NCI-H2081 (cell line): ENCODE measurements at places on chromosomes 6 and 20.

DNA sequence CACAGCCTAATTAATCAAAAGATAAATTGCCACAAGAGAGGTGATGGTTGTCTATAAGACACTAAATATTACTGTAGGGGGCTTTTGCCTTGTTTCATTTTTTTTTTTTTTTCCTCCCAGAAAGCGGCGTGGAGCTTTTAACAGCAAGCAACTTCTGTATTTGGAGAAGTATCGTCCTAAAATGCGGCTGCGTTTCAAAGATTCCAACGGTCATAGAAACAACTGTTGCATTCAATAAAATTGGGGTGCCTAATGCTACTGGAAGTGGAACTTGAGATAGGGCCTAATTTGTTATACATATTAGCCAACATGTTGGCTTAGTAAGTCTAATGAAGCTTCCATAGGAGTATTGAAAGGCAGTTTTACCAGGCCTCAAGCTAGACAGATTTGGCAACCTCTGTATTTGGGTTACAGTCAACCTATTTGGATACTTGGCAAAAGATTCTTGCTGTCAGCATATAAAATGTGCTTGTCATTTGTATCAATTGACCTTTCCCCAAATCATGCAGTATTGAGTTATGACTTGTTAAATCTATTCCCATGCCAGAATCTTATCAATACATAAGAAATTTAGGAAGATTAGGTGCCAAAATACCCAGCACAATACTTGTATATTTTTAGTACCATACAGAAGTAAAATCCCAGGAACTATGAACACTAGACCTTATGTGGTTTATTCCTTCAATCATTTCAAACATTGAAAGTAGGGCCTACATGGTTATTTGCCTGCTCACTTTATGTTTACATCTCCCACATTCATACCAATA lies 7.8 kb downstream of the LOC128125822 start:
- DNase-seq: no peak

DNA sequence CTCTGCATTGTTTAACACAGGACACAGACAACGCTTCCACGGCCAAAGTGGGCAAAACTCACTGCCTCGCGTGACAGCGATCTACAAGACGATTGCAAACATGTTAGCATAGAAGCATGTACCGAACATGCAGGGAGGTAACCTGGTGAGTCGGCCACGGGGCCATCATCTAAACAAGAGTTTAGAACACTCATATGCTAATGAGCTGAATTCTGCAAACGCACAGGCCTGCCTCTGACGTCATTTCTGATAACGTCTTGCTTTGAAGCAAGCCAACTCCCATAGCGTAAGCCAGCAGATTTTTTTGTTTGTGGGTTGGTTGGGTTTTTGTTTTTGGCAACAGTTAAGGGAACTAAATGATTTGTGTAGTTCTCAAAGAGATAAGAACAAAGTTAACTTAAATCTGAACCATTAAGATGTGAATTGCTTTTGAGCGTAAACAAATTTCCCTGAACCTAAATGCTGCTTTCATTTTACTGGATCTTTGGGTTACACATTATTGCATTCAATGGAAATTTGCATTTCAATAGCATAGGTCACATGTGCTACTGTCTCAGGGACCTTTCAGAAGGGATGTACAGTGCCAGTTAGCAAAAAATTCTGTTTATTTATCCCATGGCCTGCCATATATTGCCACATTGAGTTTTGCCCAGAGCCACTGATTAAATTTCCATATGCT lies 184.5 kb upstream of the PDE10A start:
- no peak for DNase-seq

DNA sequence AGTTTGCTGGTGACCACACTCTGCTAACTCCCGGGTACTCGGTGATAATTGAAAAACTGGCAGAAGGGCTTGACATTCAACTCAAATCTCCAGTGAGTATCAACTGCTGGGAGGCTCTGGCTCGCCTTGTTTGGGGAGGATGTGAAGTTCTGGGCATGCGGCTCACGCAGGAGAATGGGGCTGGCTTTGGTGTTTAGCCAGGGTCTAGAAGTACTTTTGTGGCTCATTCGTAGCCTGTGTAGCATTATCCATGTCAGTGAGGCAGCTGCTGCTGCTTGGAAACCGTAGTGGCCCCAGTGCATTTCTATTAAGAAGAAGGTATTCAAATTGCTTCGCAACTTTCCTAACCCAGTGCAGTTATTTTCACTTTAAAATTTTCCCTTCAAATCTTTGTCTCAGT lies 52.2 kb downstream of the KDM1B start:
- peak; percentile 12 for DNase-seq

- DNase-seq: no peak
Observed at GRCh38 chr6:127200114-127200513, 66.5 kb upstream of the RNF146 start.

- no peak for DNase-seq
Observed at GRCh38 chr20:3751305-3751674, 16.3 kb downstream of the ADISSP start.

GRCh38 chr6:95866732-95867131 lies 149.0 kb upstream of the FUT9 start:
- no peak for DNase-seq

DNA sequence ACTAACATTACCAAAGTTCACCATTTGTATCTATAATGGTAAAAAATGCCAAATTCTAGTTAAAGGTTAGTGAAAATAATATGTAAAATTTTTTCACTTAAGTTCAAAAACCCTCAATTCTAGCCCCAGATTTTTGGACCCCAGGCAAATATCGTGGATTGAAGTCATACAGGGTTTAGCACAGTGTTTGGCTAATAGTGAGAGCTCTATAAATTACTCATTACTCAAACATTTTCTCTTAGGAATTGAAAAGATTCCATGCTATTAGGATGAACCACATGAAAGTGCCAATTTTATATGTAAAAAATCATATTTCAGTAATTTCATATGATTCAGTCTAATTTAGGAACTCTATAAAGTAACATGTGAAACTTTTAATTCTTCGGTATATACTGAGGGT lies 170.3 kb upstream of the PREP start:
- DNase-seq: no peak

- no peak for DNase-seq
Observed at GRCh38 chr6:148203970-148204369, 138.7 kb upstream of the SASH1 start.

- no peak for DNase-seq
Observed at GRCh38 chr6:167820681-167821080, 6.0 kb upstream of the AFDN start.

DNA sequence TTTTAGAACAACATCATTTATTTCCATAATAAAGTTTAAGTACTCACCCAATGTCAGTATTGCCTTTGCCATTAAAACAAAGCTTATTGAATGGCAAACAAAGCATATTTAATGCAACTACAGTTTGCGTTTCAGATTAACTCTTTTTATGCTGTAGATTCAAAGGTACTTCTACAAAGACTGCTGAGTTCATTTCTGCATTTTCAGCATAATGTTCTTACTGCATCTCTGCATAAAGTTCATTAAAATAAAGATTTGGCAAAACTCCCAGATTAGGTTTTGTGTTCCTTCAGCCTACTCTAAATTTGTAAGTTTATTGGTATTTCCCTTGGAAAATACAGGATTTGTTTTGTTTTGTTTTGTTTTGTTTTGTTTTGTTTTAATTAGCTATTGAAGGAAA lies 359.4 kb downstream of the ADGRB3 start:
- no peak for DNase-seq

DNA sequence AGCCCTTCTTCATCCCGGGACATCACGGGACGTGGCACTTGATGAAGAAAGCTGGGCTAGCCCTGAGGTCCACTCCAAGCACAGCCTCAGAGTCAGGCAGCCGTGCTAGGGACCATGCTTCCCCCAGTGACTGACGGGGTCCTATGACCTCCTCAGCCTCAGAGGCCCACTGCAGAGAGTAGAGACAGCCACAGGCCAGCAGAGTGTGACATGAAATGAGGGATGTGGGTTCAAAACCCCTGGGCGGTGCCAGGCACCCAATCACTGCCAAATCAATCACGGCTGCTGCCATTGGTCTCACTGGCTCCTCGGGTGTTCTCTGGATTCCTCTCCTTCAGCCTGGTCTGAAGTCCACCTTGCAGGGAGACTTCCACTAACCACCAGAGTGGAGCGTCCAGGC lies 197.7 kb upstream of the CDH4 start:
- no peak for DNase-seq

- DNase-seq: no peak
Observed at GRCh38 chr20:17934141-17934862, 34.3 kb downstream of the SNX5 start.

DNA sequence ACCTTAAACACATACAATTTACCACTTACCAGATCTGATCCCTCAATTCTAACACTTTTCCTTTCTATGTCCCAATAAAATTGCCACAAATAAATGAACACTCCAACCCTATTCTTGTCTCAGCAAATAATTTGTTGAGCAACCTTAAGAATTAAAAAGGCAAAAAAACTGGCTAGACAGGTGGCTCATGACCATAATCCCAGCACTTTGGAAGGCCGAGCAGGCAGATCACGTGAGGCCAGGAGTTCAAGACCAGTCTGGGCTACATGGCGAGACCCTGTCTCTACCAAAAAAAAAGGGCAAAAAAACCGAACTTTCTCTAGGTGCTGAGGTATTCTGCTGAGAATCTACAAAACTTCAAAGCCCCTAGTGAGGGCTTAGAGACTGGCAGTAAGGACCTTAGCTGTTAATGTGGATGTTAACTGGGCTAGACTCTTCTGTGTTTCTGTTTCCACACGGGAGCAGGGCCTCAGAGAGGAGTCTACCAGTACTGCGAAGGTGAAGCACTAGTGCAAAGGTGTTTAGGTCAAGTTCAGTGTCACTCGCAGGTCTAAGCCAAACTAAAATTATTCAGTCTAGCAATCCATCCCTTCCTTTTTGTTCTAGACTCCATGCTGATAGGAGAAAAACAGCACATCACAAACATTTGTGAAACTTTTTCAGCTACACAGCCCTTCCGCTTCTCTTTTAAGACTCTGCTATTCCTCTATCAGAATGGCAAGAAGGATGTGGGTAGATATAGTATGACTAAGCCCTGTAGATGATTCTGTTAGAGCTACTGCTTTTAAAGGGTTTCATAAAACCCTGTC lies 2.6 kb downstream of the FASTKD5 start:
- DNase-seq: no peak

GRCh38 chr6:135043364-135043763 lies 11.3 kb downstream of the HBS1L start:
- no peak for DNase-seq

- DNase-seq: no peak
Observed at GRCh38 chr6:25248123-25248522, 31.1 kb upstream of the CARMIL1 start.

DNA sequence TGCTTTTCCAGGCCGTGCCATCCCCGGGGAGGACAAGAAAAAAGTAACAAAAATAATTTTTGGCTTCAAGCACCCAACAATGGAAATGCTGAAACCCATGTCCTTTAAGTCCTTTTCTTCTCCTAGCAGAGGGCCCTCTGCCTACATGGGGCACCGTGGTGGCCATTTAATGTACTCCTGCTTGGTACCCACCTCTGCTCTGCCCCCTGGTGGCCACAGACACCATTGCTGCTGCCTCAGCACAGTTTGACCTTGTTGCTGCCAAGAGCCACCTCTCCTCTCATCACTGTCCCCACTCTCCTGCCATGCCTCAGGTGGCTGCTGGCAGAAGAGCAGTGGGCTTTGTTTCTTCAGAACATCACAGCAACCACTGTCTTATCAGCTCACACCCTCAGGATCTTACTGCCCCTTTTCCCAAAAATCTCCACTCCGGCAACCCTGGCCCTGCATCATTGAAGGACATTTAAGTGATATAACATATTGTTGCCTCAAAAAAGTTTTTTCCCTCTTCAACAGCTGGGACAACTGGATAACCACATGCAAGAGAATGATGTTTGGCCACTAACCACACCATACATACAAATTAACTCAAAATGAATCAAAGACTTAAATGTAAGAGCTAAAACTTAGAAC lies 12.9 kb upstream of the ARMC2 start:
- peak; percentile 33 for DNase-seq

- DNase-seq: no peak
Observed at GRCh38 chr6:138005846-138006245, 101.4 kb downstream of the PERP start.

DNA sequence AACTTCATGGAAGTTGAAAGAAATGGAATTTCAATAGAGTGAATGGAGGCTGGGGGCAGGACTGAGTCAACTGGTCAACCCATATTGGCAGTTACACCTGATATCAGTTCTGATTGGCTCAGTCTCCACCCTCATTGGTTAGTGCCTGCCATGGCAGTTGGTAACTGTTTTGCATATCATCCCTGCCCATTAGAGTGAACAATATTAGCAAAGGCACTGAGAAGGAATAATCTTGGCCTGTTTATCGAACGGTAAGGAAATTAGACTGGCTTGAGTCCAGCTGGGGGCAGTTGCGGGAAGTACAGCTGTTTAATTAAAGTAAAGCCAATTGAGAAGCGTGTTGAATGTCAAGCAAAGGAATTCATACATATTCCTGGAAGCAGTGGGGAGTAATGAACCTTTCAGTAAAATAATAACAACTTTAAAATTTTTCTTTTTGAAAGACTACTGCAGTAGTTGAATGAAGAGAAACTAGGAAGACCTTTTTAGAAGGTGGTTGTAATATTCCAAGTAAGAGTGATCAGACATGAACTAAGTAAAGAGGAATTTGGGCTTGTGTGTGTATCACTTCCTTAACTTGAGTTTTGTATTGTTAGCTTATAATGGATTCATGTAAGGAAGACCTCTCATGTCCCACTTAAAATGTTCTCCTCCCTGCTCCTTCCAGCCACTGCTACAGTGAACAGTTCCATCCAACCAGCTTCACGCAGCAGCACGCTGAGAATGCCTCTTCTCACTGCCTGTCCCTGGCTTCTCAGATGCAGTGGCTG lies 17.2 kb upstream of the FAM50B start:
- DNase-seq: no peak

GRCh38 chr20:35106827-35107380 lies 14.3 kb upstream of the TRPC4AP start:
- DNase-seq: no peak

- peak; percentile 6 for DNase-seq
Observed at GRCh38 chr6:55293116-55293515, 34.2 kb upstream of the GFRAL start.

DNA sequence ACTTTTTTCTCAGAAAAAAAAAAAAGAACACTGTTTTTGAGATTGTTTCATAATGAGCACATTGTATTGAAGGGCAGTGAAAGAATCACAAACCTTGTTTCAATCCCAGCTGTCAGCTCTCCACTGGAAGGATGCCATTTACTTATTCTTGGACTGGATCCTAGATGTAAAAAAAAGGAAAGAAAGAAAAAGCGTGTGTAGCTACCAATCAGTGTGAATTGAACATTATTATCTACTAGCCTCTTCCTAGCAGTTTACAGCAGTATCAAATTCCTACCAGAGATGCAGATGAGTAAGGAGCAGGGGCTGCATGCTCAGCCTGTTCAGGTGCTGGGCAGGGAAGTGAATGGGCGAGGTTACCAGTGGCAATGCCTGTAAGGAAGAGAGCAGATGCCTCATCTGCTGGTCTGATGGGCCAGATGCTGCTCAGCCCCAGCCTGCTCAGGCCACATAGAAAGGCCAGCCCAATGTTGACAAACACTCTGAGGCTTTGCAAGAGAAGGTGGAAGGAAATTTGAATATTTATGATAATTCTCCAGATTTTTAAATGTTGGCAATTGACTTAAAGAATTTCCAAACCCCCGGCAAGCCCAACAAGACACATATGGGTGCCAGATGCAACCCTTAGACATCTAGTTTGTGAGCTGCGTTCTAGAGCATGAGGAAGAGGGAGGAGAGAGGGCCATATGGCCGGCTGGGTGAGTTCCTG lies 189.5 kb downstream of the IBTK start:
- DNase-seq: peak; percentile 7

GRCh38 chr20:58970146-58970545 lies 10.9 kb upstream of the NELFCD start:
- DNase-seq: no peak
